ENCODE measurements at places on chromosomes 7 and 10.

DNA sequence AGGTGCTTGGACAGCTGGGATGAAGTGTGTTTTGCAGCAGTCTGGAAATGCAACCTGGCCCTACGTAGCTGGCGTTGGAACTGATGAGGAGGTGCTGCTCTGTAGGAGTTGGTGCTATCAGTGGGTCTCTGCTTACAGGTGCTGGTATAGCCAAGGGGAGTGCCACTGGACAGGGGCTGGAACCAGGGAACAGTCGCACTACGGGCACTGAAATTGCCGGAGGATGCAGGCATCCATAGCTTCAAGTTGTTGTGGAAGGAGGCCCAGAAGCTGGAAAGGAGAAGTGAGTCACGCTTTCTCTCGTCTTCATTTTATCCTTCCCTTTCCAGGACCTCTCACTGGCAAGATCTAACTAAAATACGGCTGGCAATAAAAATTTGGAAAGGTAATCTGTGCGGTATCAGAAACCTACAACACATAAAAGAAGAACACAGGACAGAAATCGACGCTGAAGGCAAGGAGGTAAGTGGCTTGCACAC, 25.8 kb downstream of the MACC1 start:
- no peak for DNase-seq

GRCh38 chr7:127209886-127210285, 42.9 kb downstream of the GRM8 start:
- no peak for DNase-seq

- DNase-seq = no peak
Observed at GRCh38 chr10:113159563-113159962, 209.5 kb downstream of the TCF7L2 start.

GRCh38 chr10:71255808-71256660, 43.7 kb downstream of the UNC5B start:
- no peak for DNase-seq

DNA sequence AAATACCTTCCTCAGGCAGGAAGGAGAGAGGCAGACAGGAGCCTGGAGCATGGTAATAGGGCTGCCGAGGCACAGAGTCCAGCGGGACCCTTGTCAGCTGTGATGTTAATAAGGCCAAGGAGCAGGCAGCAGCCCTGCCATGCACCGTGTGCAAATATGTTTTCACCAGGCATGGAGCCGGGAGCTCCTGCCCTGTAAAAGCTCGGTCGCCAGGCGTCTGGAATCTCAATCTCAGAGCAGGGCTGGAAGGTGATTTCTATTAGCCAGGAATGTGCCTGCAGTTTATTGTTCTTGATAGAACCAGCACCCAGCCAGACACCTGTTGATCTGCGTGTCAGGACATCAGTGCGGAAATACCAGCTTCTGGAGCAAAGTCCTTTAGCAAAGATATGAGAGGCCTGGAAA, 469.8 kb downstream of the GLRX3 start:
- no peak for DNase-seq

DNA sequence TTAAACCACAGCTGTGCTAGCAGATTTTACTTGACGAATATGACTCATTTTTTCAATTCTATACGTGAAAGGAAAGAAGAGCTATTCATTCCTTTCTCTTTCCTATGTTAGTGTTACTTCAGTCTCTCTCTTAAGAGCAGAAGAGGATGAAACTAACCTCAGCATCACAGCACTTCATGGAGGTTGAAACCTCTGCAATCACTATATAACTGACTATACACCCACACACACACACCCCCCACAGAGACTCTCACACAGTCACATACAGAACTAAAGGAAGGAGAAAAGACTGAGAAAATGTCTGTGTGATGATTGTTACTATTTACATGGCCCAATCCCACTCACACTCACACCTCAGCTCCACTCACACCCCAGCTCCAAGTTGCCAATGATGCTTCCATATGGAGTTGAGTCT, 104.2 kb downstream of the KIF20B start:
- no peak for DNase-seq

DNA sequence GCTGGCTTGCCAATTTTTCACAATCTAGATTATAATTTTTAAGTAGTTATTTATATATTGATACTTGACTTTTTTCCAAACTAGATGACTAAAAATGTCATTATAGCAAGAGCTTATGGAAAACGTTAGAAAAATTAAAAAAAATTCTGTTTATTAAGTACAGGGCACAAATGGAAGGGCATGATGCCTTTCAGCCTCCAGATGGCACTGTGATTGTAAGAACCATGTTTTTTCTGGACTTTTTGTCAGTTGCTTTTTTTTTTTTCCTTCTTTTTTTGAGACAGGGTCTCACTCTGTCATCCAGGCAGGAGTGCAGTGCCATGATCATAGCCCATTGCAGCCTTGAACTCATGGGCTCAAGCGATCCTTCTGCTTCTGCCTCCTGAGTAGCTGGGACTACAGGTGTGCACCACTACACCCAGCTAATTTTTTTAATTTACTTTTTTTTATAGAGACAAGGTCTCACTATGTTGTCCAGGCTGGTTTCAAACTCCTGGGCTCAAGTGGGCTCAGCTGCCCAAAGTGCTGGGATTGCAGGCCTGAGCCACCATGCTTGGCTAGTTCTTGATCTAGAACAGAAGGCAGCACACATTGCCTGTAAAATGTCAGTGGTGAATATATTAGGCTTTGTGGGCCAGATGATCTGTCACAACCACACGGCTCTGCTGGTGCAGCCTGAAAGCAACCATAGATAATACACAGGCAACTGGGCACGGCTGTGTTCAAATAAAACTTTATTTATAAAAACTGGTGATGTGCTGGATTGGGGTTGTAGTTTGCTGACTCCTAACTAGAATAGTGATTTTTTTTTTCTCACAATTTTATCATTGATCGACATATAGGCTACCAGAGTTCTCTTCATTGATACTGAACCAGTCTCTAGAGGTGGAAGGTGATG, 27.4 kb downstream of the UCMA start:
- no peak for DNase-seq

DNA sequence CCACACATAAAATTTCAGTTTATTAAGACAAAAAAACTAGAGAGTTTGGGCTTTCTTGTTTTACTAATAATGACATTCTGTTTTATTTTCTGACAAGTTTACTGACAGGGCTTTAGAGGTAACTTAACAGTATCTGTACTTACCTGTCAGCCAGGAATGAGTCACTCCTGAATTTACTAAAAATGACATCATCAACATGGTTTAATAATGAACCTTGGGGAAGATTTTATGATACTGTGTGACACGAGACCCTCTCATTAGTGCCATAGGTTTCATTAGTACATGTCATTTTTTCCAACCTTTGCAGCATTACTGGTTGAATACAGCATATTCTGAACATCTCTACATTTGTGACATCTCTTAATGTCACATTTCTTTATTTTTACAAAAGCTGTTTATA, 131.1 kb downstream of the KCND2 start:
- DNase-seq = no peak

- no peak for DNase-seq
Observed at GRCh38 chr7:8881916-8882315, 448.5 kb downstream of the NXPH1 start.

DNA sequence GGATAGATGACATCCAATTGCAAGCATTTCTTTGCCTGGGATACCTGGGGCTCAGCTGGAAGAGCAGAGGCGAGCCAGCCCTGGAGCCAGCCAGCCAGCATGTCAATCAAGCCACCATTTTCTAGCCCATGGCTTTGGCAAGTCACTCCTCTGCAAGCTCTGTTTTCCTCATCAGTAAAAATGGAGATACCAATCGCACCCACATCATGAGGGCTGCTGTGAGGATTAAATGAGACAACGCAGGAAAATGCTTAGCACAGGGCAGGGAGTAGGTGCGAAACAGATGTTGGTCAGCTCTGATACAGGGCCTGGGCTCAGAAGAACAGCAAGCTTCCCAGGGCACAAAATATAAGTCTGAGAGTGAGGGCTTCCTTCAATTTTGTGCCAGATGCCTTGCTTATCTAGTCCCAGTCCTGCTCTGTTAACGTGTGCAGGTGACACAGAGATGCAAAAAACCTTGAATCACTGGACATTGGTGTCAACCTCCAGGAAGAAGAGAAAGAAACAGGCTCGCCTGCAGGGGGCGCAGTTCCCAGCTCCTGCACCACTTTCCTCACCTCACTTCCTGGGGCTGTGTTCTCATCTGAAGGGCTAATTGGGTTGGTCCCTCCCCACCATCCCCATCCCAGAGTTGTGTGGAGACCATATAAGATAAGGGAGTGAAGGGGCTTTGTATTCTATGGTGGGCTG, 72.8 kb upstream of the CACUL1 start:
- no peak for DNase-seq

- DNase-seq = no peak
Observed at GRCh38 chr7:75905785-75906604, 9.0 kb upstream of the POR start.

- DNase-seq = no peak
Observed at GRCh38 chr10:119320981-119321380, 113.6 kb downstream of the GRK5 start.

DNA sequence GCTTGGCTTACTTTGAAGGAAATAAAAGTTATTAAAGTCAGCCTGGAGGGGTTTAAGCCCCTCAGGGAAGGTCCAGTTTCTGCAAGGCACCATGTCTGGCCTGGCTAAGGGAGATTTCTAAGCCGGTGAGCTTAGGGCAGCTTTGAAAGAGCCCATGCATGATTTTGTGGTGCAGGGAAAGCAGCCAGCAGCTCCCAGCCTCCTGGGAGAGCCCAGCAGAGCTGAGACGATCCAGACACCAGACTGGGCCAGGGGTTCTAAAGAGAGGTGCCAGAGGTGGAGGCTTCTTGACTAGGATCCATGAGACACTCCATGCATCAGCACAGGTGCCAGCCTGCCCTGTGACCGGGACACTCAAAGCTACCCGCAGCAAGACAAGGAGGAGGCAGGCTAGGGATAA, 59.6 kb upstream of the MKX start:
- DNase-seq = no peak

- DNase-seq = no peak
Observed at GRCh38 chr7:74069086-74069541, 14.5 kb upstream of the LIMK1 start.

DNA sequence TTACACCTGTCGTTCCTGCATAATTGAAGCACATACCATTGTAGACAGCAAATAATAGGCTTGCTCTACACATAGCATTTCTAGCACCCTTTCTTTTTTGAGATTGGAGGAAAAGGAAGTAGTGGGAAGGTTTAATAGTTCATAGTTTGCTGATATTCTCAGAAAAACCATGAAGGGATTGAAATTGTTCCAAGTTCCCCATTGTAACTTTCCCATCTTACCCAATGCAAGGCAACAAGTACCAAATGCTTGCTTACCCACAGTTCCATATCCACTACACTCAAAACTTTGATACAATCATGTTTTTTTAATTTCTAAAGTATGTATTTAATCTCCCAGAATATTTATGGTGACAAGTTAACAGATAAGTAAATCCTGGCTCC, 13.8 kb downstream of the CYP3A5 start:
- no peak for DNase-seq

DNA sequence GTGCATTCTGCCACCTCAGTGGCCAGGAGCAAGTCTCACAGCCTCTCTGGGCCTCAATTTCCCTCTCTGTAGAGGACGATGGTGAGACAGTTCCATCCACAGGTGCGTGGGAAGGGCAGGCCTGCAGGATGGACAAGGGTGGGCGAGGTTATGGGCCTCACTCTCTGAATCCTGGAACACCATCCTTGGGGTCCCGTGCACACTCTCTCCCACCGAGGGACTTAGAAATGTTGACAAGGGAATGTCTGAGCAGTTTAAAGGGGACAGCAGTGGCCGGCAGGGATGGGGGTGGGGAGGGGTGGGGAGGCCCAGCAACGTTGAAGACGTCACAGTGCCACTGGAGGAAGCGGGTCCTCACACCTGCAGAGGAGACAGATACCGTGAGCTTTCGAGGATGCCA, 111.5 kb downstream of the FOXL3 start:
- no peak for DNase-seq

DNA sequence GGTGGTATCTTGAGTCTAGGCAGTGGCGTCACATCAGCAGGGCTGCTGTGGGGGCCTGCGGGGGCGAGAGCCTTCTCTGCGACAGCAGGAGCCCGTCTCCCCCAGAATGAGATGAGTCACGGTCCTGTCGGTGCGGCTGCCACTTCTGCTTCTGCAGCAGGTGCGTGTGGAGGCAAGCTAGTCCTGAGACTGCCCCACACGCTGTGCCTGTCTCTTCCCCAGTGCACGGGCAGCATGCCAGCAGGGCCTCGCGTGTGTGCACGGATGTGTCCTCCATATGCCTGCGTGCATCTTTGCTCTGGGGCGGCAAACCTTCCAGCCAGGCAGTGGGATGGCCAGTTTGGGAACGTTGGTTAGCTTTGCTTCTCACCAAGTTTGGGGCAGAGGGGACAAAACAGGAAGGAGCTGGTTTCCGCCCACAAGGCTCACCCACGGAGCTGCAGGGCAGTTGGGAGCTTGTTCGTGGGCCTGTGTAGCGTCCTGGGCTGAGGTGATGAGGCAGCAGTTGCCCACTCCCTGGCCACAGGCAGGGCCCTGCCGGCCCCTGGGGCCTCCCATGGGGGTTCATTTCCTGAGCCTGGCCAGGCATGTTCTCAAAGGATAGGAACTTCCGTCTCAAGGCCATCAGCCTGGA, 60.8 kb upstream of the PPIF start:
- peak; percentile 85 for DNase-seq

DNA sequence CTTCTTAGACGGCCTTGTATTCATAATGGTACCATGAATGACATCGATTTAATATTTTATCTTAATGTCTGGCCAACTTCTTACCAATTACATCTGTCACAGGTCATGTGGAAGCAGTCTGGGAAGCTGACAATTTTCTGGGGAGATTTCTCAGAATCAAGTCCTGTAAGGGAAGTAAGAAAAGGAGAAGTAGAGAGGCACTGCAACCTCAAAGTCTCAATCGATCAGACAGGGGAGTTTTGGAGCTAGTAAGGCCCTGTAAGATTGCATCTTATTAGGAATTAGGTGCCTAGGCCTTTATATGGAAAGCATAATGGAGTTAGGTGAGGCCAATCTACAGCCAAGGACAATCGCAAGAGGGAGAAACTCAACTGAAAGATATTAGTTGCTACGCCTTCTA, 694.6 kb upstream of the SORCS1 start:
- no peak for DNase-seq

DNA sequence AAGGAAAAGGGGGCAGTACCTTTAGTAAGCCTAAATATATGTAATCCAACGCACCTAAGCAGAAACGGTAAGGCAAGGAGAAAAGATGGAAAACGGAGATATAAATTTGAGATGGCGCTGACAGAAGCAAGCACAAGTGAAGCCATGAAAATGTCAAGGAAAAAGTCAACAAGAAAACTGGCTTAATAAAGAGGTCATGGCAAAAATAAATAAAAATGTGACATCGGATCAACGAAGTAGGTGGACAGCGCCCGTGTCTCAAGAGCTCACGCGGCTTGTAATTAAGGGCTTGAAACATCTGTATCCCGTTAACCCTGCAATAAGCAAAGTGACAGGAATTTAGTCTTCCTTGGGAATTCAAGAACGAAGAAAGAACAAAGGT, 611 bp downstream of the NDUFA5 start:
- DNase-seq = no peak

DNA sequence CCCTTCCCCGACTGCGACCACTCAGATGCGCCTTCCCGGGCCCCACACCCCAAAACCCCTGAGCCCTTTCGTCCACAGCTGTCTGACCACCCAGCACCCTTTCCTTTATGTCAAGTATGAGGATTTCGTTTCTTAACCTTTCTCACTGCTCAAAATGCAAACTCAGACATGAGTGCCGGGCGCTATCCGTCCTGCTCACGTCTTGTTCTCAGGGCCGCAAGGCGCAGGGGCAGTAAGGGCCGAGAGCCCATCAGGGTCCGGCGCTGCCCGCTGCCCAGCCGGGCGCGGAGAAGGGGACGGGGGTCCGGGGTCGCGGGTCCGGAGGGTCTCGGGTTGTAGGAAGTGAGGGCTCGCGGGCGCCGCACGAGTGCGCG, 670 bp upstream of the RBM33 start:
- DNase-seq = no peak

Measured in CD4-positive, alpha-beta T cell treated with Interleukin-6 at 100 ng/mL for 8 hours (primary cell).